ENCODE measurements at places on chromosomes 2 and 18.

DNA sequence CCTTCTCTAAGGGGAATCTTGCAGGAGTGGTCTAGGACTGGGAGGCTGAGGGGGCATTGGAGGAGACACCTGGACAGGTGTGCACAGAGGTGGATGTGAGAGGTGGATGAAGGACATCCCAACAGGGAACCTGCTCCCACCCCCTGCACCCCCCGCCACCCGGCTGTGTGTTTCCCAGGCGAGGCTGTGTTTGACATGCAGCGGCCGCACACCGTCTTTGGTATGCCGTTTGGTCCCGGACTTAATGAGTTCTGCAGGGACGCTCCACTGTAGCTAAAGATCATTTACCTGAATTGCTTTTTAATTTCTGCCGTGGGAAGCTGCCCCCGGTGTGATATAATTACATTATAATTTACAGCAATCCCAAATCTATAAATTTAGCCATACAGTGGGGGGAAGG is 87.3 kb downstream of the GLI2 start:
- DNase-seq, result no peak

GRCh38 chr2:38266382-38267061 is 110.6 kb downstream of the ATL2 start:
- no peak for DNase-seq

GRCh38 chr2:183117226-183117625 is 7.0 kb upstream of the NUP35 start:
- no peak for DNase-seq

DNA sequence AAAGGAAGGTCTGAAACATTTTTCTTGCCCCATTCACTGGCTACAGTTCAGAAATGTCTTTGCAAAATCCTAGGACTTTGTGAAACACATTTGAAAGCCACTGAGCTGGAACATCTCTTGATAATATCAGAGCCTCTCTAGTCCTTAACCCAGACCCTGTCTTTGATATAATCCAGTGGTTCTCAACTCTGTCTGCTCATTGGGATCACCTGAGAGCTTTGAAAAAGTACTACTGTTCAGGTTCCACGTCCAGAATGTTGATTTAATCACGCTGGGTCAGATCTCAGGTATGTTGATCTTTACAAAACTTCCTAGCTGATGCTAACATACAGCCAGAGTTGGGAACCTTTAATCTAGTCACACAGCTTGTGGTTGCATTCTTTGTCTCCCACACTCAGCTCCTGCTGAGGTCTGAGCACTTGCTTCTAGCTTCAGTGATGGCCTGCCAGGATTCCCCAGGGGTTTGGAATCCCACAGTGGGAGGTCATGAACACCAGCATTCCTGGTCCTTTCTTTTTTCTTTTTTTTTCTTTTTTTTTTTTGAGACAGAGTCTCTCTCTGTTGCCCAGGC is 262.7 kb downstream of the SETBP1 start:
- no peak for DNase-seq
